ENCODE measurements at places on chromosomes 16 and 17.

- no peaks in the 10 kb centered on the region for H3K27me3 ChIP-seq
- H3K36me3 ChIP-seq, result no peaks in the 10 kb centered on the region
These were observed 541.4 kb downstream of the WWOX start for GRCh38 chr16:78640886-78641285.

DNA sequence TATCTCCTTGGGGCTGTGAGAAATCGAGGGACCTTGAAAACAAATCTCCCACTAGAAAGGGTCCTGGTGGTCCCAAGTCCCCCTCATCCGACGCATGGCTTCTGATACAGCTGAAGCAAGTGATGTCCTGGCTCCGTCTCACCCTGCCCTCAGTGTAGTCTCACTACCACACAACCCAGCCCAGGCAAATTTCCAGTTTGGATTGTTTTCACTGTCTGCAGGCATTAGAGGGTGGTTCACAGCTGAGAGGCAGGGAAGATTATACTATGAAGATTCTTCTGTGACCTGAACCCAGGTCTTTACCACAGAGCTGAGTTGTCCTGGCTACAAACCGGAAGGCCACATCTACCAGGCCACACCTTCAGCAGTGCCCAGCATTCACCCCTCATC, 17.7 kb downstream of the ZNHIT3 start:
- H3K4me1 ChIP-seq, result no peaks in the 10 kb centered on the region
- H3K36me3 ChIP-seq, result peaks cover 83% of the 10 kb centered on the region
- H3K4me3 ChIP-seq, result no peak overlapping the region

- no peak for DNase-seq
- peaks cover 9% of the 10 kb centered on the region for H3K4me1 ChIP-seq
- no peak overlapping the region for H3K4me3 ChIP-seq
- no peak overlapping the region for H3K27ac ChIP-seq
- peaks cover 49% of the 10 kb centered on the region for H3K27me3 ChIP-seq
- H3K36me3 ChIP-seq, result peaks cover 2% of the 10 kb centered on the region
These were observed 2.8 kb upstream of the IRX3 start for GRCh38 chr16:54289242-54289944.

- DNase-seq, result no peak
- no peaks in the 10 kb centered on the region for H3K27me3 ChIP-seq
- no peak overlapping the region for H3K4me3 ChIP-seq
These were observed 30.7 kb upstream of the RNPS1 start for GRCh38 chr16:2298621-2299020.

GRCh38 chr17:83100220-83100852, 20.9 kb downstream of the METRNL start:
- peaks cover 3% of the 10 kb centered on the region for H3K27me3 ChIP-seq
- H3K36me3 ChIP-seq, result peaks cover 12% of the 10 kb centered on the region
- H3K4me3 ChIP-seq, result peak overlapping the region; percentile 33
- peaks cover 86% of the 10 kb centered on the region for H3K4me1 ChIP-seq
- DNase-seq, result no peak

DNA sequence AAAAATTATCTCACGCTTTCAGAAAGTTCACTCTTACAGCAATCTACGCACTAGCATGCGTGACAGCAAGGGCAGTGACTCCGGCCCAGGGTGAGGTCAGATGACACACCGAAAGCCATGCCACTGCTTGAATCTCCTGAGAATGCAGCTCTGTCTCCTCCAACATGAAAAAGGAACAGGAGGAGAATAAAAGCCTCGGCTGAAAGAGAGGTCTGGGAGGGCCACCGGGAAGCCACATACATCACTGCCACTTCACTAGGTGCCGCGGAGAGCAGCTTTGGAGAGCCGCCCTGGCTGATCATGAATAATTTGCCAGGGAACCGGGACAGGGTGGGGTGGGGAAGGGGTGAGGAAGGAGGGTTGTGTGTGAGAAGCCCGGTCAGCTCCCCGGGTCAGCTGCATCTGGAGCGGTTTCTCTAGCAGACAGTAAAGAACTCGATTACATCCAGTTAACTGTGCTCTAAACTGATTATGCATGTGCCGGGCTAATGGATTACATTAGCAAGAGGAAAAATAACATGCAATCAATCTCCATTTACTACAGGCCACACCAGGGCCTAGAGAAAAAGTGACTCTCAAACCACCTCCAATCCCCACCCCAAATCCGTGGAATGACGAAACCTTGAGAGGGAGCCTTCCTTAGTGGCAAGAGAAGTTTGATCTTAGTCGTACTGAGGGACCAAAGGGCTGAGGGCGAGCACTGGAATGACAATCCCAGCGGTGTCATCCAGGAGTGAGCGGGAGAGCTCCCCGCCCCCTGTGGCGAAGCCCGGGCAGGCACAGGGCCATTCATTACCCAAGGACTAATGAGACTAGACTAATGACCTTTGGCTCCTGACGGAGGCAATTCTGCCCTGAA, 100.3 kb downstream of the ZFHX3 start:
- H3K4me1 ChIP-seq, result no peaks in the 10 kb centered on the region
- peak overlapping the region; percentile 15 for H3K27ac ChIP-seq
- no peak overlapping the region for H3K4me3 ChIP-seq
- DNase-seq, result no peak

DNA sequence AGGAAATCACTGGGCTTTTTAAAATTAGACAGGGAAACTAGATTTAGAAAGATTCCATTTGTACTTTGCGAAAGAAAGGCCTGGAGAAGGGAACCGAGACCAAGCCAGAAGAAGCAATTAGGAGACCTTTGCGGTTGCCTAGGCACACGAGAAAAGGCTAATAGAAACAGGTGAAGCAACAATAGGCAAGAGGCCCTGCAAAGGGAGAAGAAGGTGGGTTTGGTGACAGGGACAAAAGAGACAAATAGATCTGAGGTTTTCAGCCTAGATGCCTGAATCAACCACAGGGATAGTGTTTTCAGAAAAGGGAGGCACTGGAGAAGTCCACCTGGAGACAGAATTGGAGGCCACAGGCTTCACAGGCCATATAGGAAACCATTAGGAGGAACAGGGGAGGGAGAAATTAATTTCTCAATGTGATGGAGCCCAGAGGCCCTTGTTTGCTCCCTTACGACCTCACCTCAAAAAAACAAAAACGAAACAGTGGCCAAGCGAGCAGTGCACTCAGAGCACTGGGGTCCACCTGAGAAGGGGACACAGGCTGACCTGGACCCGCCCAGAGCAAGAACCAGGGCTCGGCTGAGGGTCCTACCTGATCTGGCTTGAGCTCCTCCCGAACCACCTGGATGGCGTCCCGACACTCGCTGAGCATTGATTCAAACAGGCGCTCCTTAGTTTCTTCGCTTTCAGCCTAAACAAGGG, 22.3 kb downstream of the SRP68 start:
- no peak overlapping the region for H3K4me3 ChIP-seq
- no peak for DNase-seq
- H3K4me1 ChIP-seq, result peaks cover 41% of the 10 kb centered on the region
- H3K27ac ChIP-seq, result no peak overlapping the region
- peaks cover 72% of the 10 kb centered on the region for H3K36me3 ChIP-seq

DNA sequence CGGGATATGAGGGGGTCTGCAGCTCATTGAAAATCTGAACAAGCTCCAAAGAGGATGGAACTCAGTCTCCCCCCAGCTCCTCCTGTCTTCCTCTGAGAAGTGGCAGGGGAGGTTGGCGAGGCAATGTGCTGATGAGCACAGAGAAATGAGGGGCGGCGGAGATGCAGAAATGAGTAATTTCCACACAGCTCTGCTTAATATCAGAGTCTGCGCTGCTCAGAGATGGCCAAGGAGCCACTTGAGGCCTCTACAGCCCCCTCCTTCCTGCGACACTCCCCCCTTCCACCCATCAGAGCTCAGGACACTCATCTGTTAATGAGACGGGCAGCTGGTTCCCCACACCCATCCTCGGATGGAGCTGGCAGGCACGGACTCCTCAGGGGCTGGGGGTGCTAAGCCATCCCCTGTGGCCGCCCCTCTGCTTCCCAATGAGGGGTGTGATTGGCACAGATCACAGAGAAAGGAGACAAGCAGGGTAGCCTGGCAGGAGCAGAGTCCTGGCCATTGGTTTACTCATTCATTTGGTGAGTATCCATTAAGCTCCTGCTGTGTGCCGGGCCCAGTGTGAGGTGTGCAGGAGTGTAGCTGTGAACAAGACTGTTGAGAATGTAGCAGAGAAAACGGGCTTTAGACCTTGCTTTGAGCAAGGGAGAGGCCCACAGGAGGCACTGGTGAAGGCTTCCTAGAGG, 12.7 kb upstream of the CRHR1 start:
- H3K36me3 ChIP-seq, result no peaks in the 10 kb centered on the region
- no peak overlapping the region for H3K4me3 ChIP-seq
- H3K27me3 ChIP-seq, result peaks cover 55% of the 10 kb centered on the region
- H3K4me1 ChIP-seq, result no peaks in the 10 kb centered on the region
- DNase-seq, result no peak
- no peak overlapping the region for H3K27ac ChIP-seq

DNA sequence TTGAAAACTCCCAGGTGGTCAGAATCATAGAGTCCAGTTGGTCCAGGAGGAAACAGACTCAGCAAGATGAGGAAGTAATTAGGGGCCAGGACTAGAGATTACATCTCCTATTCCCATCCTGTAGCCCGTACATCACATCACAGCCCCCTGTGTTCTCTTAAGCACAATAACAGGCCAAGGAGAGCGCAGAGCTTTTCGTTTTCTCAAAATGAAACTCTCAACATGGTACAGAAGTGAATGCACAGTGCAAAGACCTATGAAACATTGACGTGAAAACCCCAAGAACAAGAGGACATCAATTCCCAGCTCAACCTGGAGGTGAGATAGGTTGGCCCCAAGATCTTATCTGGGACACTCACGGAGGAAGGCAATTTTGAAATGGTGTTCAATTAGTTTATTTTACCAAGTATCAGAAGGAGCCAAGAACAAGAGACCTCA, 9.0 kb downstream of the PIK3R5 start:
- no peaks in the 10 kb centered on the region for H3K36me3 ChIP-seq
- H3K4me3 ChIP-seq, result no peak overlapping the region
- peaks cover 9% of the 10 kb centered on the region for H3K27me3 ChIP-seq
- H3K4me1 ChIP-seq, result peaks cover 5% of the 10 kb centered on the region
- no peak for DNase-seq

DNA sequence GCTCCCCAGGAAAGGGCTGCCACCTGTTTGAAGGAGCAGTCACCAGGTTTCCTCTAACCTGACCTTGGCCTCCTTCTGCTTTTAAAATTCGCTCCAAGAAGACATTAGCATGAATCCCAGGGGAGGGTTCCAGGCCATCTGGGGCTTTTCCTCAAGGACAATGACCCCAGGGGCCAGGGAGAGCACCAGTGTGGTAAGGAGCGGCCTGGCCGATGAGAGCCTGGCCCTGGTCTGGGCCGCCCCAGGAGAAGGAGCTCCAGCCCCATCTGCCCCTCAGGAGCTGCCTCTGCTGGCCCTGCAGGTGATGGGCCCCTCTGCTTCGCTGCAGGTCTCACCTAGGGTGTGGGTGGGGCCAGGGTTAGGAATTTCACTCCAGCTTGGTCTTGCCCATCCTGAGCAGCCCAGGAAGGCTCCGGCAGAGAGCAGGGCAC, 209.2 kb upstream of the TNRC6C start:
- peak; percentile 49 for DNase-seq
- H3K27ac ChIP-seq, result no peak overlapping the region
- peaks cover 7% of the 10 kb centered on the region for H3K27me3 ChIP-seq

DNA sequence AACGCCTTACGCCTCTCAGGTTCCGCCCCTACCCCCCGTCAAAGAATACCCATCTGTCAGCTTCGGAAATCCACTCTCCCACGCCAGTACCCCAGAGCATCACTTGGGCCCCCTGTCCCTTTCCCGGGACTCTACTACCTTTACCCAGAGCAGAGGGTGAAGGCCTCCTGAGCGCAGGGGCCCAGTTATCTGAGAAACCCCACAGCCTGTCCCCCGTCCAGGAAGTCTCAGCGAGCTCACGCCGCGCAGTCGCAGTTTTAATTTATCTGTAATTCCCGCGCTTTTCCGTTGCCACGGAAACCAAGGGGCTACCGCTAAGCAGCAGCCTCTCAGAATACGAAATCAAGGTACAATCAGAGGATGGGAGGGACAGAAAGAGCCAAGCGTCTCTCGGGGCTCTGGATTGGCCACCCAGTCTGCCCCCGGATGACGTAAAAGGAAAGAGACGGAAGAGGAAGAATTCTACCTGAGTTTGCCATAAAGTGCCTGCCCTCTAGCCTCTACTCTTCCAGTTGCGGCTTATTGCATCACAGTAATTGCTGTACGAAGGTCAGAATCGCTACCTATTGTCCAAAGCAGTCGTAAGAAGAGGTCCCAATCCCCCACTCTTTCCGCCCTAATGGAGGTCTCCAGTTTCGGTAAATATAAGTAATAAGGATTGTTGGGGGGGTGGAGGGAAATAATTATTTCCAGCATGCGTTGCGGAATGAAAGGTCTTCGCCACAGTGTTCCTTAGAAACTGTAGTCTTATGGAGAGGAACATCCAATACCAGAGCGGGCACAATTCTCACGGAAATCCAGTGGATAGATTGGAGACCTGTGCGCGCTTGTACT, at the start of gene BRCA1:
BRCA1 (minus strand) TSS at position 232 of the 834 bp plus-strand sequence. CDS start 1,268 bp downstream, outside the sequence.
- DNase-seq, result peak; percentile 94
- peaks cover 35% of the 10 kb centered on the region for H3K4me1 ChIP-seq
- H3K27me3 ChIP-seq, result no peaks in the 10 kb centered on the region
- H3K27ac ChIP-seq, result peak within 1 kb of the TSS; percentile 84
- H3K4me3 ChIP-seq, result peak within 1 kb of the TSS; percentile 60

GRCh38 chr16:81424771-81425170, 19.8 kb upstream of the CMIP start:
- H3K4me1 ChIP-seq, result no peaks in the 10 kb centered on the region
- no peaks in the 10 kb centered on the region for H3K36me3 ChIP-seq
- no peak overlapping the region for H3K27ac ChIP-seq
- no peak for DNase-seq
- H3K4me3 ChIP-seq, result no peak overlapping the region
